ENCODE measurements at places on chromosomes 4 and X.

DNA sequence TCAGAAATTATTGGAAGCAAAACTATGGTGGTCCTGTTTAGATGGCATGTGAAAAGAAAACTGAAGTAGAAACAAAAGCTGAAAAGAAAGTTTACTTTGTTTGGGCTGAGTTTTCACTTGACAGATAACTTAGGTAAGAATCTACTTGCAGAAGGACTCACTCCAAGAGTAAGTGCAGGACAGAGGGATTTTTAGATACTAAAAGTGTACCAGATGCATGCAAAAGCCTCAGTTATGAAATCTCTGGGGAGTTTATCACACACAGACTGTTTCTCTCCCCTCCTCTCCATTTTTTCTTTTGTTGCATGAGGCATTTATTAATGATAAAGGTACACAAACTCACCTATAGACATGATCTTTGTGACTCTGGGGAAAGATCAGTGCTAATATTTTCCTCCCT lies 127.5 kb upstream of the GIMD1 start:
- DNase-seq: no peak

GRCh38 chr4:176549161-176549865 lies 229.5 kb downstream of the SPCS3 start:
- no peak for DNase-seq

DNA sequence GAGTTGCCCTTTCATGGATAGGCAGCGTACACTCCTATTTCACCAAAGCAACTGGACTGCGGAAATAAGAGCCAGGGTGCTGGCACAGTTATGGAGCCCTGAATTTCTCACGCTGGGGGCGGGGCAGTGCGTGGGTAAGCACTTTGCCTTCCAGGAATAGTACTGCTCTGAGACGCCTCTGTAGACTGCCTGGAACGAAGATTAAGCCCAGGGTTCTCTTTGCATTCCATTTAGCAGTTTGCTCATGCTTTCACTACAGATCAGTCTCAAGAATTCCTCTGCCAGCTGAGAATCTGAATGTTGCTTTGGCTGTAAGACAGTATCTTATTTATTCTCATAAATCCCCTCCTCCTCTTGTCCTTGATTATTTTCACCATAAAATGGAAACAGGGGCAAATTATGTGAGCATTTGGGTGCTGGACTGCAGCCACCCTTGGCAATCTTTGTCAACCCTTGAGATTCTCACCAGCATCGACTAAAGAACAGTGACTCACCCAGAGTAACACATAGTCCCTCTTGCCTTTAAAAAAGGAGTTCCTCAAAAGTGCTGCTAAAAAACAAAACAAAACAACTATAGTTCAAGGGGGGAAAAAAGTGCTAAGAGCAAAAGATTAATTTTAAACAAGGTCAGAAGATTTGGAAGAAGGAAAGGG lies 88.9 kb upstream of the CITED1 start:
- DNase-seq: no peak

DNA sequence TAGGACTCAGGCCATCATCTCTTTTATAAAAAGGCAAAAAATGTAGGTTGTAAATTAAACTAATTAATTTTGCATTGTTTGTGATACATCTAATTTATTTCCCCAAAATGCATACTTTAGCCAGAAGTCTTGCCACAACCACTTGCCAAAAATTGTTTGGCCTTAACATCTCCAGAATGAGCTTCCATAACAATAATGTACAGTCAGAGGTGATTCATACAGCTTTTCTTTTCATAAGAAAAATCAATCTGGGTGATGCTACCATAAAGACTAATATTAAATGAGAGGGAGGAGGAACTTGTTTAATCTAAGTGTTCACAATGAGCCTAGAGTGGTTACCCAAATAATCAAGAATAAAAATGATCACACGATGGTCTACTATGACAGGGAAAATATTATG lies 59.3 kb downstream of the AMMECR1 start:
- no peak for DNase-seq

DNA sequence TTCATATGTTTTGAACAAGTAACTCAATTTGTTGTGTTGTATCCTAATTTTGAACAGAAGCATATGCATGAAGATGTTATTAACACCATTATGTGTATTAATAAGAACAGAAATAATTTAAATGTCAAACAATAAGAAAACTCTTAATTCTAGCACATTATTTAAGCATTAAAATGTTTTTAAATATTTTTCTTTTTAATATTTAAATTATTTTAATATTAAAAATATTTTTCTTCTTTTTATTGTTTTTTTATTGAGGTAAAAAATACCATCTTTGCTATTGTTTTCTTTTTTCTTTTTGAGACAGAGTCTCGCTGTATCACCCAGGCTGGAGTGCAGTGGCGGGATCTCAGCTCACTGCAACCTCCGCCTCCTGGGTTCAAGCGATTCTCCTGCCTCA lies 441.0 kb upstream of the GALNT7 start:
- DNase-seq: no peak

GRCh38 chr4:120940547-120940946 lies 18.0 kb upstream of the PRDM5 start:
- no peak for DNase-seq

DNA sequence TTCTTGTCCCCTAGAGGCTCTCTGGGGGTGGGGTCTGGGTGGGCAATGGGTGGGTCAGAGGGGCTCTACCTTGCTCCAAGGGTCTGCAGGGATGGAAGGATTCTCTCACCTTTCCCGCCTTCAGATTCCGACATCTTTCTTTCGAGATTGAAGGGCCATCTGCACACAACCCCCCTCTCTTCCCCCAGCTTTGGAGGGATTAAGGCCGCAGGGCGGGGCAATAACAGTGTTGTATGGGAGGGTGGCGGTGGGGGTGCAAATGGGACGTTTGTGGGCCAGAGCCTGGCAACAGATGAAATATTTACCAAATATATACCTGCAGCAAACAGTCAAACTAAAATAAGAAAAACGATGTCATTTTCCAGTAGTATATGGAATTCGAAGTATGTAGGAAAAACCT lies at the start of gene CACNA1F:
CACNA1F (minus strand) TSS at position 165 of the 400 bp plus-strand sequence; CDS start at position 134, 31 bp downstream.
- DNase-seq: no peak

- peak; percentile 49 for DNase-seq
Observed at GRCh38 chr4:40672528-40673522, 43.2 kb upstream of the RBM47 start.

DNA sequence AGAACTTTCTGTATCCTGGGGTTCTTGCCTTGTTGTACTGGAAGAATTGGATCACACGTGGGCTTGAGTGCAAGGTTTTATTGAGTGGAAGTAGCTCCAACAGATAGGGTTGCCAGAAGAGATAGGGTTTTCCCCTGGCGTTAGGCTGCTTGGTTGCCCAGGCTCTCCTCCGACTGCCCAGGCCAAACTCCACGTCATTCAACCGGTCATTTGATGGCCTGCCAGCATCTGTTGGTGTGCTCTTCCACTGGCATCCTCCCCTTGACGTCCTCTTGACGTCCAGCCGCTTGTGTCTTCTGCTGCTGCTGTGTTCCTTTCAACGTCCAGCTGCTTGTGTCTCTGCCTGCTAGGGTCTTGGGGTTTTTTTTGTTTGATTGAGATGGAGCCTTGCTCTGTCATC lies 340.3 kb upstream of the ZCCHC13 start:
- DNase-seq: no peak

GRCh38 chr4:79638735-79639134 lies 230.7 kb upstream of the GK2 start:
- DNase-seq: no peak

GRCh38 chrX:119636419-119636818 lies 30.2 kb upstream of the NKRF start:
- DNase-seq: no peak

- DNase-seq: no peak
Observed at GRCh38 chrX:151694661-151695582, at the start of gene PRRG3. PRRG3 (plus strand) TSS chrX:151695458; CDS start chrX:151698815, 3,357 bp downstream.

- DNase-seq: no peak
Observed at GRCh38 chr4:119730671-119730950, 102.0 kb upstream of the PDE5A start.

DNA sequence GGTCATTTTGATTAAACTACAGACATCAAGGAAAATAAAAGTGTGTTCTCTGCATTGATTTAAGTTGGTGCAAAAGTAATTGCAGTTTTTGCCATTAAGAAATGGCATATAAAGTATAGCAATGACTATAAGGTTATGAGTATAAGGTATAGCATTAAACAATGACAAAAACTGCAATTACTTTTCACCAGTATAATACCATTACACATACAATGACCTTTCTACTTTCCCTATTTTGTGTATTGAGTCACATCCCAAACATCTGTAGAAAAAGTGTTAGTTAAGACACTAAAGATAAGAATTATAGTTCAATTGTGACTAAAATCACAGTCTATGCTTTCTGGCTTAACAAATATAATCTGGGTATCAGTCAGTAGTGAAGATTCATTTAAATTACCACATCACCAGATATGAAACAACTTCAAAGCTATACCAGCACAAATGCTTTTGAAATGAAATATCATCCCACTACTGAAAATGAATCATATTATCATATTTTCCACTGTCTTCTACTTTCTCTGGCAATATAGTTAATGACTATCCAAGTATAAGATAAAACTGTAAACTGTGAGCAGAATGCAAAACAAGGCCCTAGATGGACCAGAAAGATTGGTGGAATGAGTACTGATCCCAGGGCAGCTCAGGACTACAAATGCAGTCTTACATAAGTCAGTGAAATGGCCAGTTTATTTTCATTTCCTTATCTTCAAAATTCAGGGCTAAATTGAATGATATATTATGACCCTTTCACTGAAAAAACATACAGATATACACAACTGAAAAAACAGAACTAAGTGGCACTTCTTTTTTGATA lies 241.1 kb downstream of the ANTXR2 start:
- DNase-seq: no peak

DNA sequence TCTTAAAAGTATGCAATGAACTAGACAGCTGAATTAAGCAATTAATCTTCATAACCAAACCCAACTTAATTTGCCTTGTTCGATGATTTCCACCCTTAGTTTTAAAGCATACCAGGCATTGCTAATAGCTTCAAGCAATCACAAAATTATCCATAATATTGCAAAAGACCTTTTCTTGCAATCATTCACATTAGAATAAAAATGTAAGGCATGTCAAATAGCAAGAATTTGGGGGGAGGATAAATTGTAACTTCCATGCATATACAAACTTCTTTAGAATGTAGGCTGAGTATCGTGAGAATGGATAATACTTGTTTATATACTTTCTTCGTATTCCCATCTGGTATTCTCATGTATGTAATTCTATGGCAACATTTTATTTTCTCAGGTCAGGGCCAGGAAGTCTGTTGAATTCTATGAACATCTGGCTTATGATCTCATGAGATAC lies 28.7 kb upstream of the BMP2K start:
- DNase-seq: no peak

- DNase-seq: no peak
Observed at GRCh38 chr4:176498617-176499256, 179.0 kb downstream of the SPCS3 start.

All from H54 (cell line).